Activated CD8-positive, alpha-beta memory T cell treated with anti-CD3 and anti-CD28 coated beads for 4 hours (primary cell): ENCODE measurements at places on chromosomes 5 and 9.

DNA sequence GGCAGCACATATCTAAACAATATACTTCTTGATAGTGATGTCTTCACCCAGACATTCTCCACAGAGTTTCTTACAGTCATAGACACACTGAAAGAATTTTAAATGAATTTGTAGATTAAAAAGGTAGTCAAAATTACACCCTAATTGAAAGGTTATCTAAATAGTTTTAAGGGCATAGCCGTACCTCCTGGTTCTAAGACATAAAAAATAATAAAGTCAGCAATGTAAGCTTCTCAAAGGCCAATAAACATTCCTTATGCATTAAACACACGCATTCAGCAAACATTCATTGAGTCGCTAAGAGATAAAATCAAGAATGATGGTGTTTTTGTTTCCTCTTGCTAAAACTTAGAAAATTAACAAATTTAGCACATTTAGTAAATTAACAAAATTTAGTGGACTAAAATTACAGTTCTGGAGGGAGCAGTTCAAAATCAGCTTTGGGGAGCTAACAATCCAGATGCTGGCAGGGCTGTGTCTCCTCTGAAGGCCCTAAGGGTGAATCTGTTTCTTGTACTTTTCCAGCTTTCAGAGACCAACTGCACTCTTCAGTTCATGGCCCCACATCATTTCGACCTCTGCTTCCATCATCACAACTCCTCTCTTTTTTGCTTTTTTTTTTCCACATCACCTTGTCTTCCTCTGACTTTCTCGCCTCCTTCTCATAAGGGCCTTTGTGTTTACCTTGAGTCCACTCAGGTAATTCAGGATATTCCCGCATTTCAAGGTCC lies 516.5 kb downstream of the DNAH5 start:
- DNase-seq, result no peak

DNA sequence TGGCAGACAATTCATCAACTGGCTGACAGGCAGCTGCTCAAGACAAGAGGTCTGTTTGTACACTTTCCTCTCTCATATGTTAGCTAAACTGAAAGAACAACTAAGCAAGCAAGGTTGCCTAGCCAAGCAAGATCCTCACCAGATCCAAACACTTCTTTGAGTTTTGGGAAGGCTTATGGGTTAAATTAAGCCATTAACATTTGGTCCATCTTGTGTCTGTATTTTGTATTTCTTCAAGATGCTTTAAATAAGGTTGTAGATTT lies 170.4 kb upstream of the RAI14 start:
- no peak for DNase-seq

- DNase-seq, result no peak
Observed at GRCh38 chr5:145347026-145347616, 488.0 kb downstream of the PRELID2 start.

DNA sequence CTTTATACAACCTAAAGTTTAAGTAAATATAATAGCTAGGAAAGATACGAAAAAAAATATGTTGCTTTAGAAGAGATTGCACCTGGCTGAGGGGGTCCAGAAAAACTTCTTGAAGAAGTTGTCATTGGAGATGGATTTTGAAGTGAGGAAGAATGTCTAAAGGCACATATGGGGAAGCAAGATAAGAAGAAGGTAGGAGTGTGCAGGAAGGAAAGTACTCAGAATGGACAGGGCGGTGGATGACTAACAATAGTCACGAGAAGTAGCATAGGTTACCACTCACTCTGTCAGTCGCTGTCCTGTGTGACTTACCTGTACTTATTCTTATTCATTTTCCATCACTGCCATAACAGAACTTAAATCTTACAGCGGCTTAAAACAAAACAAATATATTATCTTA lies 251.6 kb downstream of the GRIA1 start:
- DNase-seq, result no peak

GRCh38 chr5:127320032-127320965 lies 29.7 kb downstream of the MEGF10 start:
- DNase-seq, result no peak

DNA sequence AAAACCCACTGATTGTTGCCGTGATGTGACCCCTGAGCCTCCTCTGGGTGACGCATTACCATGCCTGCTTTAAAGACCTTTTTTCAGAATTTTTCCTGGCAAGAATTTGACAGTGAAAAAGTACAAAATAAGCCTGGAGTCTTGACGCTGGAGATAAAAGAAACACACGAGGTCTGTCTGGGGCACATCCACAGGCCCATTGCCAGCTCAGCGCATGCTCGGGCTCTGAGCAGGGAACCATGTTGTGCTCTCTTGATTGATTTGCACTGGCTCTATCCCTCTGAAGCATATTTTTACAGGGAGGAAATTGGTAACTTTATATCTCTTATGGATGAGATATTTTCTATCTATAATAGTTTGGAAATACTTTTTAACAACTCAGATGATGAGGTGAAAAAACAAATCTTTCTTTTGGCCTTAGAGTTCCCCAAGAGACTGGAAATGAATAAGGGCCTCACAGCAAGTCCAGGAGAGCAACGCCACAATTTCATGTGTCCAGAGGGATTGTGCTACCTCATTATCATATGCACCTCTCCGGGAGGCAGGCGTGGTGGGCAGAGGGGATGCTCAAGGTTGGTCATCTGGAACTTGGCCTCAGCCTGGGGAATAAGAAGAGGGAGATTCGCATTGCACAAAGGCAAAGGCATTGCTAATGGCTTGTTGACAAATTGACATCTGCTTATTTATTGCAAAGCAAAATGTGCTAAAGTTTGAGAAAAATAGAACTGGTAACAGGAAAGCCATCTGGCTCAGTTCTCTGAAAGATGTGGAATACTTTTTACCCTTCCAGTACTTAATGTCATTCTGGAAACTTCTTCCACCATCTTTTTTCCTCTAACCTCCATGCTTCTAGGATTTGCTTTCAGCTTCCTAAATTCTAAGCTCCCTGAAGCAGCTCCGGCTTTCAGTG lies 183.8 kb downstream of the PJA2 start:
- DNase-seq, result no peak
